ENCODE measurements at places on chromosomes 16 and 17. TPM values are rescaled to one million over a fixed set of nuclear protein-coding genes. Genes with fewer than 3 reads are reported as not detected.

DNA sequence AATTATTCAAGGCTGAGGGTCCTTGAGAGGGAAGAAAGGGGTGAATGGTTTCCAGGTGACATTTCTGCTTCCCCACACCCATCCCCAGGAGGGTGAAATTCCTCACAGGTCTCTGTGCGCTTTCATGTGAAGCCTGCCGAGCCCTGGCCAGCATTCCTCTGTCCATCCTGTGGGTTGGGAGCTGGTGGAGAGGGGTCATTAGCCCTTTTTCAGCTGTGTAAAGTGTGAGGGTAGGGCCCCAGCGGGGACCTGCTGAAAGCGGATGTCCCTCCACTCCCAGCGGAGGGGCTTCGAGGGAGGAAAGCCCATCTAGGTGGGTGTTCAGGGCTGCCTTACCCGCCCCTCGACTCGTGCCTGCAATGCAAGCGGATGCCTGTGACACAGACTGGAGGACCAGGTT is 53.3 kb upstream of the DLX4 start:
- DNase-seq = no peak

DNA sequence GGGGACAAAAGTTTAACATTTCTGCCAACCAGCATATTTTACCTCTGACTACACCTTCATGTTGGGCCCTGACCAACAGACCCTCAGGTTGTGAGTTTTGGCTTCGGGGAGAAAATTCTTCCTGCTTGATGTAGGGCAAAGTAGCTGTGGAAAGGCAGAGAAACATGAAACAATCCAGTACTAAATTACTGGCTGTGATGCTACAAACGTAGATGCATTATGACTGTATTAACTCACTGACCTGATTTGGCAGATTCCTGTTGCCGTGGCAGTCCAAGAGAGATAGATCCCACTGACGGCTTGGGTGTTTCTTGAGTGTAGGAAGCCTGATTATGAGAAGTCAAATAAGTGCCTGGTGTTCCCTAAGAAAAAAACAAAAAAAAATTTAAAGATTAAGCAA is 80.7 kb downstream of the TTC19 start:
- no peak for DNase-seq

DNA sequence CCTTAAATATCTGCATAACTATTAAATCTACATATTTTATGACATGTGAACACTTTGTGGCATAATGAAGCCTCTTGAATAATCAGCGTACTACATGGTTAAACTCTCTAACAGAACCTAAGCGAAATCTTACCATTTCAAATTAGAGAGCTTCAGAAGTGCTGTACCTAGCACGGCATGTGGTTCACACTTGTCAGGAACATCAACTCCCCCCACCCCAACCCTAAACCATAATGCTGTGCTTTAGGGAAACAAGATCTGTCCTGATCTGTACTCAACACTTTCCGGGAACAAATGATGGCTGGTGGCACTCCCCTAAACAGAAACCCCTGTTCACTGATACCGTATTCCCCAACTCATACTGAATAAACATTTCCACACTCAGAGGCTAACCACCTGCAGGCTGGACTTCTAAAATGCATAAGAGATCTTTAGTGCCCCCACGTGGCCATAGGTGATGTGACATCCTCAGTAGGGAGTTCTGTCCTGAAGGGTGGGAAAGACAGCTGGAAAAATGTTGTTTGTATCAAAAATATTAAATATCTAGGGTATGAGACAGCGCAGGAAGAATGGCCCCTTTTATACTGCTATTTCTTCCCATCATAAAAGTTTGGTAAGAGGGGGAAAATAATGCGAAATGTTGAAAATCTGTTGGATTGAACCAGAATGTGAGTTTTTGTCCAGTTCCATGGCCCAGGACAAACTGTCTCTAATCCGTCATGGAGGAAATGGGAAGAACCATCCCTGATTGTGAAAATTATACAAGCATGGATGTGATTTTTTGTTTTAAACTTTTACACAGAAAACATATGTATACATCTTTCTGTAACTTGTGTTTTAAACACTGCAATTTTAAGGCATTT is 88.6 kb downstream of the USP31 start:
- DNase-seq = peak; percentile 58

DNA sequence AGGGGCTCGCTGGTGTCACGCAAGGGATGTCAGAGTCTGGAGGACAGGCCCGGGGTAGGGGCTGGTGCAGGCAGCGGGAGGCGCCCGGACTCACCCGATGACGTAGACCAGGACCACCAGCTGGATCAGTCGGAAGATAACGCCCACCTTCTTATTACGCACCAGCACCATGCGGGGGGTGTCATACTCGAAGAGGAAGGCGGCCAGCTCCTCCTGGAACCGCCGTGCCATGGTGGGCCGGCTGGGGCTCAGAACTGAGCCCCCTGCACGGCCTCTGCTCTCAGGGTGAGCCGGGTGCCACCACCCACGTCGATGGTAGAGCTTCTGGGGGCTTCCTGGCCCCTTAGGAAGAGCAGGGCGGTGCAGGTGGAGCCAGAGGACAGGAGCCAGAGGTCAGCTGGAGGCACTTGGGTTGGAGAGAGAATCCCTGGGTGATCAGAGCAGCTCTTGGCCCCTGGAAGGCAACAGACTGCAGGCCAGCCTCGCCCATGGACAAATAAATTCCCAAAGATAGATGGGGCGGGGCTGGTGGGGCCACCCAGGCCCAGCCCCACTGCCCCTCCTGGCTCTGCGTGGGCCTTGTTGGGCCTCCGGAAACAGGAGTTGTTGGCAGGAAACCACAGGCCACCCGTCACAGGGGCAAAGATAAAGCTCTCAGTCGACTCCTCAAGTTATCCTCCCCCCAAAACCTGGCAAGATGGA is at the start of gene P2RX1:
TSS of gene P2RX1 (minus strand) at position 471 of the 702 bp plus-strand sequence. CDS start at position 231, 240 bp downstream.
- DNase-seq = no peak

- DNase-seq = no peak
These were observed 220.2 kb upstream of the CDH8 start for GRCh38 chr16:62256406-62256805.

- DNase-seq = no peak
These were observed 419.0 kb downstream of the CDH13 start for GRCh38 chr16:83045790-83046189.

- no peak for DNase-seq
These were observed 9.3 kb downstream of the ARRB2 start for GRCh38 chr17:4719684-4720221.

- DNase-seq = peak; percentile 47
These were observed 5.7 kb upstream of the HSD17B1 start for GRCh38 chr17:42547001-42547461.

GRCh38 chr17:63124536-63124935 is 158.5 kb downstream of the TANC2 start:
- no peak for DNase-seq

GRCh38 chr17:30391534-30391933 is 12.8 kb downstream of the CPD start:
- no peak for DNase-seq

- DNase-seq = no peak
These were observed 220.3 kb upstream of the CA10 start for GRCh38 chr17:52378860-52379259.

DNA sequence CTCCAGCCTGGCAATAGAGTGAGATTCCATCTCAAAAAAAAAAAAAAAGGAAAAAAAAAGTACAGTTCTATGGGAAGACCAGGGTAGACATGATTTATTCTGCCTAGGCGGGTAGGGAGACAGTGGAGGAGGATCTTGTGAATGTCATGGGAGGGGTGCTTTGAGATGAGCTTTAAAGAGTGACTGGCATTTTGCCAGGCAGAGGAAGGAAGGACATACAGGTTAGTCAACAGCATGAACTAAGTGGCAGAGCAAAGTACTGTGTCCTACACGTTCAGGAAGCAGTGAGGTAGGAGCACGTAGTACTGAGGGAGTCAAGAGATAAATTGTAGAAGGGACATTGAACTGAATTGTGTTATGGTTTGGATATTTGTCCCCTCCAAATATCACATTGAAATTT is 451.5 kb downstream of the TOX3 start:
- DNase-seq = no peak

DNA sequence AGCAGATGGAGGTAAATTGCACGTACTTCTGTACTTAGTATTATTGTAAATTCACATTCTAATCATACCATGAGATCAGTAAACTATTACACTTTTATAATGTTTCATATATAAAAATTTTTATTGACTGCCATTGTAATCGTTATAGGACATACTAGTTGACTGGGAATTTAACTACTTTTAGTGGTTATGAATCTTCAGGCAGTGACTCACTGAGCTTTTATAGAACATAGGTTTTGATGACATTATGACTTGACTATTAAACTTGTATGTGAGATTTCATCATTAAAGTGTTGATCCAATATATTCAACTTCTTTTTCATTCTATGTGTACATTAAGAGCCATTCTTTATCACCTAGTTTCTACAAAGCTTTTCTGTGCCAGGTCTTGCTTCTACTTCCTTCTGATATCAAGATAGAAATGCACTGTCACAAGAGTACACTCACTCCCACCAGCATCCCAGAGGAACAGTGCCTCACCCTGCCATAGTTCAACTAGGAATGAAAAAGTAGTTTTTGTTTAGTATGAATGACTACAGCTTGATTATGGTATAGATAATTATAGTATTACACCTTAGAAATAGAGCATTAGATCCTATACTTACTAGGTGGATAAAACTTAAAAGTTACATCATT is 142.4 kb upstream of the RBL2 start:
- no peak for DNase-seq

GRCh38 chr16:89910717-89911354 is 7.8 kb upstream of the MC1R start:
- DNase-seq = no peak

- DNase-seq = no peak
These were observed 32.9 kb downstream of the SMYD4 start for GRCh38 chr17:1796800-1797199.

GRCh38 chr16:56411624-56412023 is 13.7 kb downstream of the AMFR start:
- no peak for DNase-seq

GRCh38 chr16:8183176-8184099 is 406.9 kb downstream of the TMEM114 start:
- DNase-seq = no peak

DNA sequence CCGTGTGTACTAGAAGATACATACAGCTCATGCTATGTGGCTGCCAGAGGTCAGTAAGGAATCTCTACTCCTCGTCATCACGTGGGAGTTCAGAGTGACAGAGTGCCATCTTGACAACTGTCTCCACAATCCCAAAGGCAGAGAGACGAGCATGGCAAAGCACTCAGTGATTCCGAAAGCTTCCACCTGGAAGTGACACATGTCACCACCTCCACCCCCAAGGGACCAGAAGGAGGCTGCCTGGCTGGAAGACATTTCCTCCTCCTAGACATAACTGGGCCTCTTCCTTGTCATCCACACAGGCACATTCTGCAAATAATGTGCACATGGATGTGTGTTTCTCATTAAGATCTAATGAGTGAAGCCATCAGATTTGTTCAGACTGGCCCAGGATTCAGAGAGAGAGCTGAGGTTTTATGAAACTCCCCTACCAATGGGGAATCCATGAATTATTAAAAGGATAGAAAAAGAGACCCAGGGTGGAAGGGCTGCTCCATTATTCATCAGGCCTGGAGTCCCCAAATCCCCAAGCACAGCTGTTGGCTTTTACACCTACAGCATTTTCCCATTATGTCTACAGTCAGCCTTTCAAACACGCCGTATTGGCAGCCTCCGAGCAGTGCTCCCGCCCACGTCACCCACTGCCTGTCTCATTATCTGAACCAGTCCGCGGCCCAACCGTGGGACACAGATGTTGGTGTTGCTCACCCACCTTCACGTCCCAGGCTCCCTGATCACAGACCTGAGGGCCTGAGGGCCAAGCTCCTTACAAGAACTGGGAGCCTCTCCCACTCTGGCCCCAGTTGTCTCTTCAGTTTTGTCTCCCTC is 3.3 kb upstream of the CACNG5 start:
- no peak for DNase-seq

DNA sequence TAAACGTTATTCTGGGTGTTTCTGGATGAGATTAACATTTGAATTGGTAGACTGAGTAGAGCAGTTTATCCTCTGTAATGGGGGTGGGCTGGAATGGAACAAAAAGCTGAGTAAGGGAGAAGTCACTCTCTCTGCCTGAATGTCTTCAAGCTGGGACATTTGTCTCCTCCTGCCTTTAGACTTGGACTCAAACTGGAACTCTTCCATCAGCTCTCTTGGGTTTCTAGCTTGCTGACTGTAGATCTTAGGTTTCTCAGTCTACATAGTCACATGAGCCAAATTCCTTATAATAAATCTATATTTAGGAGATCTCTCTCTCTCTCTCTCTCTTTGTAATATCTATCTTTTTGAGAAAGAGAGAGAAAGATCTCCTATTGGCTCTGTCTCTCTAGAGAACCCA is 553.3 kb upstream of the CDH11 start:
- no peak for DNase-seq

DNA sequence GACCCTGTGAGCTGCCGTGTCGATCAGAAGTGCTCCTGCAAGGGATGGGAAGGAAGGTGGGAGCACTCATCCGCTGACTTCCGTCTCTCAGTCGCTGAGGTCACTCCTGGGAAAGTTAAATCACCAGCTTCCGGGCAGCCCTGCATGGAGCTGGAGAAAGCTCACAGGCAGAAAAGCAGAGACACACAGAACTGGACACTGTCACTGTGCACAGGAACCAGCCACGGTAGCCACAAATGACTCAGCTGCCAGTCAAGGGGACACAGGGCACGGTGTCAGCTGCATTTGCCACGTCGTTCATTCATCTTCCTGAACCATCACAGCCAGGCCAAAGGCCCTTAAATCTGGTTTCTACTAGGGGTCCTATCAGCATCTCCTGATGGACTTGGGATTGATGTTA is 226.4 kb upstream of the PSMD7 start:
- no peak for DNase-seq

GRCh38 chr17:82229698-82230608 is 1.1 kb downstream of the SLC16A3 start:
- DNase-seq = peak; percentile 48

DNA sequence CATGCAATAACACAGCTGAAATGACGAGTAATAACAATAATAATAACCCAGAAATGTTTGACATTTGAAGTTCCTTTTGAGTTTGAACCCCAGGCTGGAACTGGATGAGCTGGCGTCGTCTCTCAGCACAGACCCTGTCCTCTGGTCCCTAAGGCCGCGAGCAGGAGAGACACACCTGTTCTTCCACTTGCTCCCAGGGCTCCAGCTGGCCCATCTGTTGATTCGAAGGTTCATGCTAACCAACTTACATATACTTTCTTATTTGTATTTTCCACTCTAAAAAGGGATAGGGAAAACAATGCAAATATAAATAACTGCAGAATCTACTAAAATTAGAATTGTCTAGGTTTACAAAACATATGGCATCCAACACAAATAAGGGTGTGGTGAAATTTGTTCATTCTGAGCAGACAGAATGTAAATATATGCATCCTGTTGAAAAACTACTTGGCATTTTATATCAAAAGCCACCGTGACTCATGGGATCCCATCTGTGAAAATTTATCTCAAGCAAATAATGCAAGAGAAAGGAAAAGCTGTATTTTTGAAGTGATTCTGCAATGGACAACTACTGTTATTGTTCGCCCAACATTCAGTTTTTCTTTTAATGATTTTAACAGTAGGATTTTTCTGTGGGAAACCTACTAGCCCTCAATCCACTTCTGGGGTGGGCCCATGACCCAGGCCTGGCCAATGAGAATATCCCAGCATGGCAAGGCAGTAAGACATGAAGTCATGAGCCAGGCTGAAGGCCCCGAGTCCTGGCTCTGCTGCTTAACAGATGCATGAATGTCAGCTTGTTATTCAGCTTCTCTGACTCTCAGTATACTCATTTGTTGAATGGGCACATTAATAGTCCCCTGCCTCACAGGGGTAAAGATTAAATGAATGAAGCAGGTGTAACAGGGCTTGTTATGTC is 13.2 kb upstream of the RGS9 start:
- DNase-seq = no peak

Gene CACNA1G
- total RNA-seq = 0.24 TPM

Gene TRIM72
- 0.70 TPM for total RNA-seq

Gene SPATA22
- 0.51 TPM for total RNA-seq

Gene GFOD2
- 7.8 TPM for total RNA-seq

Gene IRX5
- total RNA-seq = 11.6 TPM
